ENCODE measurements at places on chromosomes 7 and 10.

- no peak for DNase-seq
Observed at GRCh38 chr7:111082351-111082750, 8.6 kb upstream of the LRRN3 start.

GRCh38 chr10:85045046-85045445 is 716.7 kb downstream of the CCSER2 start:
- no peak for DNase-seq

- DNase-seq, result no peak
Observed at GRCh38 chr7:99768471-99768870, 15.5 kb downstream of the CYP3A4 start.

DNA sequence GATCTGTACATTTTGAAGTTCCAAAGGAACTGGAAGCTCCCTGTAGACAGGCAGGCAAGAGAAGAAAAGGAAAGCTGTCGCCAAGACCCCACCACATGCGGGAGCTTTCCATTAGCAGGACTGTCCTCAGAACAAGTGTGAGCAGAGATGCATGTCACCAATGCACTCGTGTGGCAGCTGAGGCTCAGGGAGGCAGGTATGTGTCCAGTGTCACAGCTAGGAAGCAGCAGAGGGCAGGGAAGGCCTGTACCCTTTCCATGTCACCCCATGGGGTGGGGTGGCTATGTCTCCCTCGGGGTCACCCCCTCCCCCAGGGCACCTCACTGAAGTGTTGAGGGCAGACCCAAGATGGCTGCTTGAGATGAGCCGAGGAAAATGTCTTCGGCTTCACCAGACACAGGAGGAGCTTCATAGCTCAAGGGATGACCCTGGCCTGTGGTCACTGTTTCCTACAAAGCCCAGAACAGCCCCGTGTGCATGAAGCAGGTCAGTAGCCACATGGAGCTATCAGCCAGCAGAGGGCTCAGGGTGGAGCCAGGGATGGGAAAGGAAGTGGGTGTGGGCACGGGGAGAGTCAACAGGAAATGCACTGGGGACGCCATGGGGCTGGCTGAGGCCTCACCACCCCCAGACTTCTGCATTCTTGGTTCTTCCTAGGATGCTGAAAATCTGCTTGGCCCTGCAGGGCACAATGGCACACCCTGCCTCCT is 96.6 kb downstream of the FAM53B start:
- DNase-seq, result no peak

DNA sequence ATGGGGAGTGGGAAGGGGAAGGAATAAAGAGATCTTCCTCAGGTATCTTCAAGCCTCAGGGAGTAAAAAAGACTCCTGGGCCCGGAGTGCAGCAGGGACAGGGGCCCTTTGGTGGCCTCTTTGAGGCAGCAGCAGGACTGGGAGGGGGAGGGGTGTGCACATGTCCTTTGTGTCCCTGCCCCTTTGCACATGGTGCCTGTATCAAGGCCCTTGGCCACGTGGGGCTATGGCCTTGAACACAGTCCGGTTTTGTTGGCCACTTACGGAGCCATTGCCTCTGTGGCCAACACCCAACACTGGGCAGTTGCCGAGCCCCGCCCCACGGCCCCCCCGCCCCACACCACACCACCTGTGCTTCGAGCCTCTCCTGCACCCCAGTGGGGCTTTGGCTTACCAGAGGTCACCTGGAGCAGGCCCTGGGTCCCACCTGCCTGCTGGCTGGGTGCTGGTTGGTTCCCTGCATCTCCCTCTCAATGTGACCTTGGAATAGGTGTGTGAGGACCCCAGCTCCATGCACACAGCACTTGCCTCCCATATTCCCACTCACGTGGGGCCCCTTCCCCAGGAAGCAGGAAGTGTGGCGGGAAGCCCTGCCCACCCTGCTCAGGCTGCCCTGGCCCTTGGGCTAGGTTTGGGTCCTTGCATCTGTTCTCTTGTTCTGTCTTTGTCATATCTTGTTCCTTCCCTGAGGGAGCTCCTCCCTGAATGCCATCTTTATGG is 5.4 kb downstream of the SAP25 start:
- DNase-seq, result no peak

GRCh38 chr10:119445311-119445934 is 97.1 kb downstream of the RGS10 start:
- DNase-seq, result no peak
